Hematopoietic multipotent progenitor cell treated with erythropoietin and hydrocortisone succinate and interleukin-3 and kit ligand, for 15 days (in vitro differentiated cells): ENCODE measurements at places on chromosomes 13 and 19.
A peak's percentile ranks its signal among the peaks of the same experiment; 100 is the strongest.

DNA sequence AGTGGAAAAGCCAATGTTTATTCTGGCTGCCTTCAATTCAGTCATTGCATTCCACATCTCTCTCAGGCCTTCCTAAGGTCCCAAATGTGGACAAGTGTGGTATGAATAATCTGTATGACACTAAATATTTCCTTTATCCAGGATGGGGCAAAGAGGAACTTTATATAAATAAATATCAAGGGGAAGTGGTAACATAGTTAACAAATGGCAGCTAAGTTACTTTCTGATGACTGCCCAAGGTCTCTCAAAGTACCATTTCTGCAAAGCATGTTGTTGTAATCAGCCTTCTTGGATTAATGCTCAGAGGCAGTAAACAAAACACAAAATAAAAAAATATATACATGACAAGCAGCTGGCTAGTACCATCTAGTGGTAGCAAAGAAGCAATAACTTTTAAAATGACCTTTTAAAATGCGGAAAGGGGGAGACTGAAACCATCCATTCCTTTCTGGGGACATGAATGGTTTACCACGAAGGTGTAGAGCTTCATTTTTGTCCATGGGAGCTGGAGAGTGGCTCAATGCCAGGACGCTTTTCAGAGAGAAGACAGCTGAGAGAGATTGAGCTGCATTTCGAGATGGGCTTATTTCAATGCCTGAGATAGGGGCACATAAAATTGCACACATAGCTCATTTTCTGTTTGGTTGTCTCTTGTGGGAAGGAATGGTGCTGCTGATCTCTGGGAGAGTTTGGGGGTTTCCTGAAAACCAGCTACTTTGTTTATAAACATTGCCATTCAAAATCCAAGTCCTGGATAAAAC is 259.2 kb downstream of the RFC3 start:
- DNase-seq, result no peak

- peak; percentile 50 for DNase-seq
Measured at GRCh38 chr13:39616087-39616694, 13.2 kb upstream of the LHFPL6 start.

DNA sequence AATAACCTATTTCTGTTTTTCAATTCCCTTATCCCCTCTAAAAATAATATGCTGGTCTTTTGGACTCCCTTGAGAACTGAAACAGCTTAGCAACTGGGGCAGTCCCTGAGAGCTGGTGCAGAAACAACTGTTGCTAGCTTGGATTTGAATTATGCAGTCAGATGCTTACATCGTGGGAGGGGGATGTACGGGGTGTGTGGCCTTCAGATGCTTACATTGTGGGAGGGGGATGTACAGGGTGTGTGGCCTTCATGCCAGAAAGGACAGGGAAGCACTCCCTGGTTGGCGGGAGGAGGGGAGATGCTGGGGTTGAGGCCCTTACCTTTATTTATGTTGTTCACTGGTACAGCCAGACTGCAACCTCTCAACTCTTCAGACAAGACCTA is 25.6 kb downstream of the LRCH1 start:
- DNase-seq, result no peak

GRCh38 chr19:53647792-53648191 is 16.0 kb downstream of the DPRX start:
- no peak for DNase-seq

- no peak for DNase-seq
Measured at GRCh38 chr13:44785401-44785800, 203.9 kb downstream of the NUFIP1 start.
